Vagina (tissue), 2 donors: ENCODE measurements at places on chromosomes 4 and X.

GRCh38 chrX:42934020-42934726, 156.2 kb upstream of the PPP1R2C start:
- DNase-seq = no peak

DNA sequence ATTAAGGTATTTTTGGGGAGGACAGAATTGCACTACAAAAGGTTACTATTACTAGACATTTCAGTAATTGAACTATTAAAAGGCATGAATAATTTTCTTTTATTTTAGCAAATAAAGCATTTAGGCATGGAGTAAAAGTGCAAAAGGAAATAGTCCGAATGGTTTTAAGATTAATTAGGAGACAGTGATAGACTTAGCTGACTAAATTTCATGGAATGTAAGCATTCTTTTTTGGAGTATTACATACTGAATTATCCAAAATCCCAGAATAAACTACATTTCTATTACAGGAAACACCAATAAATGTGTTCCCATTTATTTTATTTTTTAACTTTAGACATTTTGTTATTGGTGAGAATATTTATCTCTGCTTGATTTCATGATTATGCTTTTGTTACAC, 30.7 kb upstream of the MAP9 start:
- DNase-seq = no peak

- DNase-seq = no peak
These were observed 173.5 kb upstream of the GPC4 start for GRCh38 chrX:133588827-133589226.

- DNase-seq = no peak
These were observed 547.7 kb upstream of the DIPK2B start for GRCh38 chrX:45748369-45748774.

DNA sequence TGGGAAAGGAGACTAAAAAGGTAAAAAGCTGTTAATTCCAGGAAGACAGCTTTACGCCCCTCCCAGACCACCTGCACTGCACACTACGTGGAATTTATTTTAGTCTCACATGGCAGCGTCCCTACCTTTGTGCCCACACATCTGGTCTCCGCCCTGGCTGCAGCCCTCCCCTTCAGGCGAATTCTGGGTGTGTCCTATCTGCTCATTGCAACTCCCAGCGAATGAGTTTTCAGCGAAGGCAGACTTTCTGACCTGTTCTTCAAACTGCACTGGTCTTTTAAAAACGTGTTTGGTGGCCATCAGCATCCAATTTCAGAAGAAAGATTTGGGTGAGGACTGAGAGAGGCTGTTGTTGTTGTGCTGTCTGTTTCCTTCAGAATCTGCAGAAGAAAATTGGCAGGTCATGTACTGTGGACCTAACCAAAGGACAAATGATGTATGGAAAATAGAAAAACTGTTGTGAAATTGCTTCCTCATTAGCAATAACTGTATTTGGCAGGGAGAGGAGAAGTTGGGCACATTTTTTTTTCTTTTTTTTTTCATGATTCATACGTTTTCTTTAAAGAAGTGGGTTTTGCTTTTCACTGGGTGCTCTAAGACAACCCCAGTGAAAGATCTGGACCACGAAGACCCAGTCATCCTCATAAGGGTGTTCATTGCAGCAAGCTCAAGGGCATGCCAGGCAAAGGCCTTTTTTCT, 4.2 kb downstream of the TLR8 start:
- no peak for DNase-seq

DNA sequence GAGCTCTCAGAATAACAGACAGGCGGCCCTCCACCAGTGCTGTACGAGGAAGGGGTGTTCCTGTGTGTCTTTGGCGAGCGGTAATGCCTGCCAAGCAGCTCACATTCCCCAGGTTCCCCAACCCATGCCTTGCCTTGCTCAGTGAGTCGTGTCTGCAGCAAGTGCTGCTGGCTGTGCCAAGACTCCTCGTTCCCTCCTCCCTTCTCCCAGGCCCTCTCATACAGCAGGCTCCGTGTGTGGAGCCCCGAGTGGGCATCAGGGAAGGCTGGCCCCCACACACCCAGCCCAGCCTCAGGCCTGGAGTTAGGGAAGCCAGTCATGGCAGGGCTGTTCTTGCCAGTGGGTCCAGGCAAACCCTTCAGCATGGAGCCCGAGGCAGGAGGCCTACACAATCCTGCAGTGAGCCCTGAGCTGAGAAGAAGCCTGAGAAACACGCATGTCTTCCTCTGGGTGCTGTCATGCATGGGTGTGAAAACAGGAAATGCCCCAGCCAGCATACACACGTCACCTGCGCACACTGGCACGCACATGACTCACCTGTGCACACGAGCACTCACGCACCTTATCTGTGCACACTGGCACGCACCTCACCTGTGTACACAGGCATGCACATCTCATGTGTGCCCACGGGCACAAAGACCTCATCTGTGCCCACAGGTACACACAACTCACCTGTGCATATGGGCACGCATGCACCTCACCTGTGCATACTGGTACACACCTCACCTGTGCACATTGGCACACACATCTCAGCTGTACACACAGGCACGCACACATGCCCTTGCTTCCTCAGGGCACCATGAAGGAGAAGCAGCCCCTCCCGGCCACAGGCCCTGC, 238.7 kb downstream of the DHRSX start:
- DNase-seq = no peak

DNA sequence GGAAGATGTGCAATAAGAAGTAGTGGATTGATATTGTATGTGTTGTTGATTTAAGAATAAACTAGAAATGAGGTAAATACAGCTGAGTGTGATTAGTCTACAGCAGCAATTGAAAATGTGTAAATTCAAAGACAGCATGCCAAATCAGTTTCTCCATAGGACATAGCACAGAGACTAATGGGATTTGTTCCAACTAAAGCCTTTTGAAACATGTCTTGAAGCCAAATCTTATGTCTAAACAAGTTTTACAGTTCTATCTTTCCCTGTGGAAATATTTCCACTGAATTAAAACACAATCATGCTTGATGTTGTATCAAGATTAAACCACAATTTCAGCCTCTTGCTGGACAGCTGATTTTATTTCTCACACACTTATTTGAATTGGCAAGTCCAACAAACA, 497.4 kb upstream of the FAM47C start:
- DNase-seq = no peak

GRCh38 chr4:189185810-189186432, 754.8 kb upstream of the FRG1 start:
- no peak for DNase-seq

GRCh38 chr4:133865612-133866327, 335.8 kb downstream of the PABPC4L start:
- DNase-seq = no peak

DNA sequence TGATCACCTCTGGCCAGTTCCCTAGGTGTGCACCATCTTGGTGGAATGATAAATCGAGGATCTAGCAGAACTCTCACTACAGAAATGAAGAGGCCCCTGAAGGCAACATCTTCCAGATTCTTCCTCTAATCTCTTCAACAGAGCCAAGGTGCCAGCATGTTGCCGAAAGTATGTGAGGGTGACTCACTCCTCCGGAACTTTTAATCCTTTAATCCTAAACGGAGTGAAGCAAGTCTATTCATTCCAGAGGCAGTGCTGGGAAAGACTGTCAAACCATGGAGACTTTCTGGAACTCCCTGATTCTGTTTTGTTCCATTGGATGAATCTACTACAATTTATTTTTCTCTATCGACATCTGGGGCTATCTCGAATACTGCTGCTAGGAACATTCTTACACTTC, 68.7 kb downstream of the SUPT20HL2 start:
- DNase-seq = no peak

DNA sequence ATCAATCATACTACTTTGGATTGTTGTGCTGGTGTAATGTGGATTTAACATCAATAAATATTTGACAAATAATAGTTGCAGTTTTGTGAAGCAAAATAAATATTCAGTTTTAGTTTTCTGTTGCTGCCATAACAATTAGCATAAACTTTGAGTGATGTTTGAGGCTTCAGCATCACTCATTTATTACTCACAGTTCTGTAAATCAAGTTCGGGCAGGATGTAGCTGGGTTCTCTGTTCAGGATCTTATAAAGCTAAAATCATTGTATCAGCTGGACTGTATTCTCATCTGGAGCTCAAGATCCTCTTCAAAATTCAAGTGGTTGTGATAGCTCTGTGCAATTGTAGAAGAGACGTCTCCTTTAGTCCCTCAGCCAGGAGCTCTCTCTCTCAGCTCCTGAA, 81.7 kb downstream of the CBR4 start:
- no peak for DNase-seq

DNA sequence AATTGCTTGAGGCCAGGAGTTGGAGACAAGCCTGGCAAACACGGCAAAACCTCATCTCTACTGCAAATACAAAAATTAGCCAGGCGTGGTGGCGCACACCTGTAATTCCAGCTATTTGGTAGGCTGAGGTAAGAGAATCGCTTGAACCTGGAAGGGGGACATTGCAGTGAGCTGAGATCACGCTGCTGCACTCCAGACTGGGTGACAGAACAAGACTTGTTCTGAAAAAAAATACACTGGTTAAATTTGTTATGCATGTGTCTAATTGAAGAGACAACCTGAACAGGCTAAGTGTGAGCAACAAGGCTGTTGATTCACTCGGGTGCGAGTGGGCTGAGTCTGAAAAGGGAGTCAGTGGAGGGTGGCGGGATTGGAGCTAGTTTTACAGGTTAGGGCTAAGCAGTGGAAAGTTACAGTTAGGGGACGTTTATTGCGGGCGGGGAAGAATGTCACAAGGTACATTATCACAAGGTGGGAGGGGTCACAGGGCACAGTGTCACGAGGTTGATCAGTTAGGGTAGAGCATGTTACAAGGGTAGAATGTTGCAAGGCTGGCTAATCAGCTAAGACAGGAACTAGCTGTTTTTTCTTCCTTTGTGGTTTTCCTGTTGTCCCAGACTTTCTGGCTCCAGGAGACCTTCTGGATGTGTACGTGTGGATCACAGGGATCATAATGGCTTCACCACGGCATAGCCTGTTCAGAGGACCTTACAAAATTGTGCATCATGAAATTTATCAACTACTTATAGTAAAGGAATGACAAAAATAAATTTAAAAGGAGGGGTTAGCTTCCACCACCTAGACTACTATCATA, 115.8 kb downstream of the NAA11 start:
- no peak for DNase-seq

DNA sequence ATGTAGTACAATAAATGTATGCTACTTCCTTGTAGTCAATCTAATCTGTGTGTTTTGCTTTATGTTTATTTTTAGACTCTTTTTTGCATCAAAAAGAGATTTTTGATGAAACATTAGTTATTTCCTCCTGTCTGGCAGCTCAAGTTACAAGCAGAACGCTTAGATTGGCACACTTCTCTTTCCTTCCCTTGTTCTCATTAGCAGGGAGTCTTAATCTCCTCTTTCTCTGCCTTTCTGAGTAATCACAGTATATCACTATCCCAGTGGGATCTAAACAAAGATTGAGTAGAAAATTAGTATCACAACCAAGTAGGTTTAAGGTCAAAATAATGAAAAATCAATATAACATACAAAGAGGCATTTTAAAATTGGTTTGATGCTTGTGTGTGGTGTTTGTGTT, 1192.6 kb downstream of the C4orf33 start:
- no peak for DNase-seq

DNA sequence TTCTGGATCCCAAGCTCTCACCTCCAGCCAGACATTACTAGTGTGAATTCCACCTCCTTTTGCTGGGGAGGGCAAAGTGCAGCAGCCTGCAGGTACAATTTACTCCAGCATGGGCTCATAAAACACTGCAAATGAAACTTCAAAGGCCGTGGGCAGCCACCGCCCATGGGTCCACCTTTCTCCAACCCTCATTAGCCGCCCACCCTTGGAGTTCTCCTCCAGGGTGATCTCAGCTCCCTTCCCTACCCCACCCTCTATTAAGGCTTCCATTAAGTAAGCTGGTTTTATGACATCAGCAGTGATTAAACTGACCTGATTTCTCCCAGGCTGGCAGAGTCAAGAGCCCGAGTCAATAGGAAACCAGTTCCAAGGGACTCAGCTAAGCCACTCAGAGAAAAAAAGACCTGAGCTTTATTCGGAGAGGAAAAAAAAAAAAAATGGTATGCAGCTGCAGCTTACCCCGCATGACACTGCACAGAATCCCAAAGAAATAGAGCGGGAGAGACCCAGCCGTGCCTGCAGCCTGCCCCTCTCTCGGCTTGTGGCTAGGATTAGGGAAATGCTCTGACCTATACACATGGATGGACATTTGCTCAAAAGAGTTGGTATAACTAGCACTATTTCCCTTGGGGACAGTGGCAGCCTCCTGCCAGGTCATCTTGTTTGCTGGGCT, 319.6 kb downstream of the PTTG2 start:
- DNase-seq = no peak

- DNase-seq = no peak
These were observed 708.1 kb downstream of the GLUD2 start for GRCh38 chrX:121755541-121755940.

GRCh38 chr4:8725845-8726244, 133.3 kb downstream of the CPZ start:
- no peak for DNase-seq

DNA sequence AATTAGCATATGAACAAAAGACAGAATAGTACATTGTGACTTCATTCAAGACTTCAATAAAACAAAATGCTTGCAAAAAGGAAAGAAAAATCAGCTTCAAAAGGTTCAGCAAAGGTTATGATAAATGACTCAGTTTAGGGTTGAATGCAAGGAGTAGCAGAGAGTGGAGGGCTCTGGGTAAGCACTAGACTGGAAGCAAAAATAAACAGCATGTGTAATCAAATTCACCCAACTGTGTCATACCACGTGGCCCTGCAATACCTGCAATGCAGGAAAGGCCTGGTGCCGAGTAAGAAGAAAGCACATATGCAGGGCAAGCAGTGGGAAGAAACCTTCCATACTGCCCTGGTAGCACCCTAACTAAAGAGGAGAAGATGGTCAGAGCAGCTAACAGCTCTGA, 88.7 kb downstream of the ATP11C start:
- no peak for DNase-seq

DNA sequence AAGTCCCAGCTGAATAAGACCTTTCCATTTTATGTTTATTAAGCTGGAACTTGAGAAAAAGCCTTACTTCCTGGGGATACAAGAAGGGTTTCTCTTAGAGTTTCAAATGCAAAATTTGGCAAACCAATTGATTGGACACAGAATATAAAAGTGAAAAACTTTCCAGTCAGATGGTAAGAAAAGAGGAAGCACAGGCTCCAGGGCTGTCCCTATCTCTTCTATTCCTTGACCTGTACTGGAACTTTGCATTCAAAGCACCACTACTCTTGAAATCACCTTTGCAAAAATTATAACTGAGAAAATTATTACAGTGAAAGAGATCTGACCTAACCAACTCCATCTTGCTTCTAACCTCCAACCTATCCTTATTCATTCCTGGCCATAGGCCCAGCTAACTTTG, 11.7 kb downstream of the PROM1 start:
- DNase-seq = no peak

DNA sequence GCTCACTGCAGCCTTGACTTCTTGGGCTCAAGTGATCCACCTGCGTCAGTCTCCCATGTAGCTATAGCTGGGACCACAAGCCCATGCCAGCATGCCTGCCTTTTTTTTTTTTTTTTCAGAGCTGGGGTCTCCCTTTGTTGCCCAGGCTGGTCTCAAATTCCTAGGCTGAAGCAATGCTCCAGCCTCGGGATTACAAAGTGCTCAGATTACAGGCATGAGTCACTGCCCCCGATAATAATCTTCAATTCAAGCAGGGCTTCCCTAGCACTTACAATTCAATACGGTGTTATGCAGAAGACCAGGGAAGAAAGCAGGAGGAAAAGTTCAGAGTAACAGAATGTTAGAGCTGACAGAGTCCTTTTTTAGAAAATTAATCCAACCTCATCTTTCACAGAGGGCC, 26.1 kb downstream of the OTOP1 start:
- DNase-seq = no peak

GRCh38 chr4:15353207-15353606, 74.6 kb upstream of the C1QTNF7 start:
- no peak for DNase-seq
